ENCODE measurements at places on chromosomes 11 and 22.

GRCh38 chr11:29914203-29914930 lies 102.5 kb downstream of the KCNA4 start:
- DNase-seq = no peak

- no peak for DNase-seq
Measured at GRCh38 chr22:36833073-36833472, 16.2 kb upstream of the PVALB start.

DNA sequence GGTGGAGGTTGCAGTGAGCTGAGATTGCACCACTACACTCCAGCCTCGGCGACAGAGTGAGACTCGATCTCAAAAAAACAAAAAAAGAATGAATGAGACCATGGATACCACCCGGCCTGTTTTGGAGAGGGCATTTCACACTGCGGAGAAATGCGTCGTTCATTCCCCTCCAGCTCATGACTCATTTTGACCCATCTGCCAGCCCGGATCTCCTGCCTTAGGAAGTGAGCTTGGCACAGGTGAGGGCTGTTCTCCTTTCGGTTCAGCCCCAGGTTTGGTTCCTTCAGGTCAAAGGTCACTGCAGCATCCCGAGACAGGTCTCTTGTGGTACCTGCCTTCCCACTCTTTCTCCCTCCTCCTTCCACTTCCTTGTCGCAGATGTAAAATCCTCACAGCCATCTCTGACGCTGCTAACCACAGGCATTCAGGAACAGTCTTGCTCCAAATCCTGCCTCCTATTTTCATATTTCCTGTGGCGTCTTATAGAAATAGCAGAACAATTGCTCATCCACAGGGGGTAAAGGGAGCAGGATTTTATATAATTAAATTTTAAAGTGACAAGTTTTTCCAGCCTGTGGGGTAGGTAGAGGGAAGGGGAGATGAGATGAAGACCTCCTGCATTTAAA lies 517.9 kb downstream of the NTM start:
- peak; percentile 36 for DNase-seq

GRCh38 chr11:2196970-2197770 lies 25.6 kb upstream of the TH start:
- peak; percentile 75 for DNase-seq

- no peak for DNase-seq
Measured at GRCh38 chr22:46030231-46030880, 53.4 kb upstream of the WNT7B start.

GRCh38 chr11:112630496-112630895 lies 330.7 kb upstream of the NCAM1 start:
- DNase-seq = no peak

Data from NCI-H2081 (cell line).